ENCODE measurements at places on chromosomes 5 and 9.

DNA sequence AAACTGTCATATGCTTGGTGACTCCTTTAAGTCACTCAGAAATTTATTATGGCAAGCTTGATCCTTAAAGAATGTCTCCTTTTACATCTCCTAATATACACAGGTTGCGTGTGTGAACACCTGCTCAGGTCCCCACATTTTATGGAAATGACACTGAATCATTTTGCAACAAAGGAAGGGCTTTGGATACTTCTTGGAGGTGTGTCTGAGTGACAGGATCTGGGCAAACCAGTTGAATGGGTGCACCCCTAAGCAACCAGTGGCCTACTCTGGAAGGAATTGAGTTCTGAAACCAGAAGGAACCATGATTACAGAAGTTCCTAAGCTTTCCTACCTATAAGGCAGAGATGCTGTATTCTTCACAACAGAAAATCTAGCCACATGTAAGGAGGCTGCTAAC lies 483.9 kb upstream of the KLF4 start:
- H3K36me3 ChIP-seq: no peaks in the 10 kb centered on the region
- peaks cover 21% of the 10 kb centered on the region for H3K4me1 ChIP-seq

DNA sequence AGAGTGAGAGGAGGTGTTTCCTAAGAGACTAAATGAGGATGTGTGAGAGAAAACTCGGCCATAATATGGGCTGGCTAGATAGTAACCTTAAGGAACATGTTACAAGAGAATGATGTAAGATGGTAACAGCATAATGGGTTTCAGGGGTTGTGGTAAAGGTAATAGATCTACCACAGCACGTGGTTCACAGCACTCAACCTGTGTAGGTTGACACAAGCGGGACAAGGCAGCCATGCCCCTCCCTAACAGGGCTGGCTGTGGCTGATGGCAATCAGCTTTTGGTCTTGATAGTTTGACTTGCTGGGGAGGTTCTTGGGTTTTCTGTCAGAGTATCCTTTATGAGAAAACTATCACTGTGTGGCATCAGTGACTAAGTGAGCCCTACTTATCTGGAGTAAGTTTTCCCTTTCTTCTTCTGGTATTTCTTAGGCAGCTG lies 138.6 kb downstream of the TRIO start:
- no peak overlapping the region for H3K4me3 ChIP-seq
- H3K27me3 ChIP-seq: peaks cover 3% of the 10 kb centered on the region
- H3K4me1 ChIP-seq: peaks cover 56% of the 10 kb centered on the region
- no peak for DNase-seq

- H3K27me3 ChIP-seq: no peaks in the 10 kb centered on the region
- no peak overlapping the region for H3K27ac ChIP-seq
- H3K4me3 ChIP-seq: no peak overlapping the region
Observed at GRCh38 chr5:118533156-118533555, 455.2 kb downstream of the DTWD2 start.

GRCh38 chr5:58454025-58454424 lies 5.9 kb downstream of the PLK2 start:
- H3K4me1 ChIP-seq: peaks cover 40% of the 10 kb centered on the region
- H3K36me3 ChIP-seq: peaks cover 72% of the 10 kb centered on the region
- no peaks in the 10 kb centered on the region for H3K27me3 ChIP-seq
- H3K27ac ChIP-seq: no peak overlapping the region
- no peak for DNase-seq

DNA sequence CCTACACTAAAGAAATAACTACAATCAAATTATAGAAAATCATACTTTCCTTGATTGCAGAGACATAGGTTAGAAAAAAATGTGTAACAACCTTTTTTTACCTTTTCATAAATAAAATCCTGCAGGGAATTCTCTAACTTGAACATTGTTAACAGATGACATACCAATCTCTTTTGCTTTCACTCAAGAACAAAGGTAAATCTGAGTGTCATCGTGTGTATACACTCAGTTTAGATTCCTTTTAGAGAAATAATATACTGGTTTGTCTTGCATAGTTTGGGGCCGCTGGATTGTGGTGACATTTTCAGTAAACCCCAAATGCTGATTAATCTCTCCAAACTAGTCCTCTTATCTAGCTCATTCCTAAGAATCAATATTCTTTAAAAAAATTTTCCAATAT lies 20.8 kb upstream of the MTAP start:
- H3K4me3 ChIP-seq: no peak overlapping the region
- DNase-seq: no peak
- H3K4me1 ChIP-seq: no peaks in the 10 kb centered on the region
- H3K27ac ChIP-seq: no peak overlapping the region
- H3K27me3 ChIP-seq: peaks cover 27% of the 10 kb centered on the region

- peaks cover 8% of the 10 kb centered on the region for H3K27me3 ChIP-seq
- no peak overlapping the region for H3K4me3 ChIP-seq
- no peaks in the 10 kb centered on the region for H3K36me3 ChIP-seq
Observed at GRCh38 chr5:168047669-168048111, 243.8 kb upstream of the WWC1 start.

DNA sequence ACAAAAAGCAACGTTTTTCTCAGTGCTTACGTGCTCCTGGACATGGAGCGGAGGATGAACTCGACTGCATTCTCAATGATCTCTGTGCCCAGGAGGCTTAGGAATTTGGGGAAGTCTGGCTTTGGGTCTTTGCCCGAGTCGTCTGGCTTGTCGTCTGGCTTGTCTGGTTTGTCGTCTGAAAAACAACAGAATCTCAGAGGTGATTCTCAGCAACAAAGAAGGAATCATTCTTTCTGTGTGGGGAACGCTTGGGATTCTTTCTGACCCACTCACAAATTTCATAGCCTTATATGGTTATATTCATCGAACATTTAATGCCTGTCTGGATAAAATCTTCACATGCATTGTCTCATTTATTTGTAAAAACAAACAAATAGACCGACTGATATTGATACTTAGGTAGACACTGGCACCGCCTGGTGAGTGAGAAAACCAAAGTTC lies 4.7 kb downstream of the C5orf46 start:
- no peak for DNase-seq
- H3K27me3 ChIP-seq: peaks cover 4% of the 10 kb centered on the region
- no peak overlapping the region for H3K4me3 ChIP-seq
- no peaks in the 10 kb centered on the region for H3K36me3 ChIP-seq
- H3K4me1 ChIP-seq: no peaks in the 10 kb centered on the region
- H3K27ac ChIP-seq: no peak overlapping the region

DNA sequence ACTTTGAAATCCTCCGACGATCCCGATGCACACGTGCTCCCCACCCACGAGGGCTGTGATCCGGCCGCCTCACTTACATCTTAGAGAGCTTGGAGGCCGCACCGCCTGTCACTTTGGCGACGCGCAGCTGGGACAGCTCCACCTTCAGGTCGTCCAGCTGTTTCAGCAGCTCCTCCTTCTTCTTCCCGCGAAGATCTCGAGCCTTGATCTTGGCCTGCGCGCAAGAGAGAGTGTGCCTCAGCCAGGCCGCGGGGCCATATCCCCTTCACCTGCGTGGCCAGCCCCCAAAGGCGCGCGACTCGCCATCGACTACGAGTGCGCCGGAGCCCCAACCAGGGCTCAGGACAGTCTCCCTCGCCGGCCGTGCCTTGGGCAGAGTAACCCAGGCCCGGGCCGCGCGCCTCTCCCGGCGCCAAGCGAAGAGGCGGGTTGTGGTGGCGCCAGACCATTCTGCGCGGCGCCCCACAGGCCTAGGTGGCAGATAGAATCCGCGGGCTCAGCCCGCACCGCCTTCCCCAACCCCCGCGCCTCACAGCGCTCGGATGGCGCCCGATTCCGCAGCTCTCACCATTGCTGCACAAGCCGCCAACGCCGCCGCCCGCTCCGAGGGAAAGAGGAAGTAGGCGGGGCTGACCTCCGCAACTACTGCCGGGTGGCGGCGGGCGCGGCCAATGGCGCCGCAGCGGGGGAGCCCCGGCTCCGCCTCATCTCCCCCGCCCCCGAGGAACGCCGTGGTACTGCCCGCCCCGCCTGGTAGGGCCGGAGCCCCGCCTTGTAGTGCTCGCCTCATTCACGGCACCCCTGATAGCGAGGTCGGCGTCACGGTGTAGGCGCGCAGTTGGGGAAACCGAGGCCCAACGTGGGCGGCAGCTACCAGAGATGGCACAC lies at the start of the genes ARPC5L and RPL35:
Gene ARPC5L (plus strand): TSS at position 789 of the 888 bp plus-strand sequence. CDS start 7,161 bp downstream, outside the sequence.
Gene RPL35 (minus strand): TSS at position 616 of the 888 bp plus-strand sequence. CDS start 45 bp downstream, at position 571.
- DNase-seq: peak; percentile 96
- H3K4me1 ChIP-seq: peaks cover 41% of the 10 kb centered on the region
- H3K36me3 ChIP-seq: peaks cover 36% of the 10 kb centered on the region
- peak within 1 kb of the TSS; percentile 99 for H3K27ac ChIP-seq
- peaks cover 6% of the 10 kb centered on the region for H3K27me3 ChIP-seq
- peak within 1 kb of the TSS; percentile 92 for H3K4me3 ChIP-seq
